ENCODE measurements at places on chromosomes 4 and X.

- DNase-seq = no peak
Measured at GRCh38 chrX:8005678-8006347, 78.6 kb upstream of the PNPLA4 start.

DNA sequence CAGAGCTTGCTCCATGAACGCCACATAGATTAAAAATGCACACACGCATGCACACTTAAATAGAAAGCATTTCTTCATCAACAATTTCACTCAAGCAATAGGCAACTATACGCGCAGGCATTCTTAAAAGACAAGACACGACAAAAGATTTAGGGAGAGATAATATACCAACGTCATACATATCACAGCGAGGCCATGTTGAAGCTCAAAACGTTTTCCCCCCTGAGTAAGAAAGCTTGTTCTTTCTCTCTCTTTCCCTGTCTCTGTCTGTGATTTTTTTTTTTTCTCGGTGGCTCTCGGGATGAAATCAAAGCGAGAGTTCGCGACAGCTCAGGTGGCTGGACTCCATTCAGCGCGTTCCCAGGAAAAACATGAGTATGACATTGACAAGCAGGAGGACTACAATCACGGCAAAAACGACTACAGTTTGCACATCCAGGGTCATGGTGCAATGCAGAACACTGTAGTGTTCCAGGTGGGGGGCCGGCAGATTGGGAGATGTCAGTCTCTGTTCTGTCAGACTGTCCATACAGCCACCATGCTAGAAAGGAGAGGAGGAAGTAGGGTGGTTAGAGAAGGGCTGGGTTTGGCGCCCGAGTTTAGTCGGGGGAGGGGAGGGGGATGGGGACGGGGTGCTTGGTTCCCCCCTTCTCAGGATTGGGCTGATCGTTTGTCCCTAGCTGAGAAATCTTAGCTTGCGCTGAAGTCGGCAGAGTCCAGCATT is 30.7 kb downstream of the ARHGEF9 start:
- no peak for DNase-seq

GRCh38 chrX:7771788-7772438 is 71.1 kb upstream of the VCX start:
- no peak for DNase-seq

GRCh38 chr4:6301732-6302442 is 32.2 kb downstream of the WFS1 start:
- no peak for DNase-seq

GRCh38 chrX:47587906-47588735 is 5.9 kb downstream of the TIMP1 start:
- DNase-seq = no peak

GRCh38 chrX:20383477-20383876 is 116.8 kb upstream of the RPS6KA3 start:
- no peak for DNase-seq

GRCh38 chr4:3689576-3690550 is 76.3 kb upstream of the ADRA2C start:
- no peak for DNase-seq

DNA sequence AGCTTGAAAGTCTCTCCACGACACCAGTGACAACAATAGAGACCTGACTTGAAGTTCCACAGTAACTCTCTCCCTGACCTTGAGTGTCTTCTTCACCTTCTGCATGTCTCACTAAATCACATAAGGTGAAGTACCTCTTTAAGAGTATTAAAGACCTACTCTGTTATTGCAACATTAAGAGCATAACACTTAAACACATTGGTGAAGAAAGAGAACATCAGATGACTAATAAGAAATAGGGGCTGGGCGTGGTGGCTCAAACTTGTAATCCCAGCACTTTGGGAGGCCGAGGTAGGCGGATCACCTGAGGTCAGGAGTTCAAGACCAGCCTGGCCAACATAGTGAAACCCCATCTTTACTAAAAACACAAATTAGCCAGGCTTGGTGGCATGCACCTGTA is 33.9 kb upstream of the MAPK10 start:
- no peak for DNase-seq

DNA sequence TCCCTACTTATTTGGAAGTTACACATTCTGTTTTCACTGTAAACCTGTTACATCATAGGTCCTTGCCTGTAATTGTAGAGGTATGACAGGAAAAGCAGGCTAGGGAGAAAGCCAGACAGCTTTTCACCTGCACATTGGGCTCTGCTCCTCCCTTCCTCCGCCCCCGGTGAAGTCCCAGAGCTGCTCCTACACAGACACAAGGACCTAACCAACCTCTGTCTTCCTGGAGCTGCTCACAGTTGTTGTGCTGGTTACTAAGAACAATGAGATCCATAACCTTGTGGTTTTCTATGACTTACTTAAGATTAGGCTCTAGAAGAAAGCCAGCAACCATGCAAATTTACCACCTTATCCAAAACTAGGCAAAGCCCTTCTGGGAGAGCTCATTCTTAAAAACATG is 40.0 kb downstream of the MOSPD2 start:
- no peak for DNase-seq

GRCh38 chr4:88794952-88795351 is 97.3 kb upstream of the NAP1L5 start:
- no peak for DNase-seq

- DNase-seq = no peak
Measured at GRCh38 chr4:71270901-71271300, 67.9 kb upstream of the SLC4A4 start.

DNA sequence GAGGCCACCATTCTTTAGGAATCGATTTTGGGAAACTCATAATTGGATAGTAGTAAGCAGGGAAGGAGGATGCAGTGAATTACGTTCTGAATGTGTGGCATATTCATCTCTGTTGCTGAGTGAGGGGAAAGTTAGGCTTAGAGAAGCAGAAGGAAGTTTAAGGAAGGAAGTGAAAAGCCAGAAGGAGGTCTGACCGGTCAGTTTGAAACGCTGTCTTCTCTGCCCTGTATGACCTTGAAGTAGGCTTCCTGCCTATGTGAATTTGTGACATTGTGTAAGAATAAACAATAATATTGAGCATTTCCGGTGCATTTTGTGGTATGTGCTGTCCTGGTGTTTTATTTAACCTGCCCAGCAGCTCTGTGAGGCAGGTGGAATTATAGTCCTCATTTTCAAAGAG is 67.3 kb downstream of the PDLIM5 start:
- DNase-seq = no peak

DNA sequence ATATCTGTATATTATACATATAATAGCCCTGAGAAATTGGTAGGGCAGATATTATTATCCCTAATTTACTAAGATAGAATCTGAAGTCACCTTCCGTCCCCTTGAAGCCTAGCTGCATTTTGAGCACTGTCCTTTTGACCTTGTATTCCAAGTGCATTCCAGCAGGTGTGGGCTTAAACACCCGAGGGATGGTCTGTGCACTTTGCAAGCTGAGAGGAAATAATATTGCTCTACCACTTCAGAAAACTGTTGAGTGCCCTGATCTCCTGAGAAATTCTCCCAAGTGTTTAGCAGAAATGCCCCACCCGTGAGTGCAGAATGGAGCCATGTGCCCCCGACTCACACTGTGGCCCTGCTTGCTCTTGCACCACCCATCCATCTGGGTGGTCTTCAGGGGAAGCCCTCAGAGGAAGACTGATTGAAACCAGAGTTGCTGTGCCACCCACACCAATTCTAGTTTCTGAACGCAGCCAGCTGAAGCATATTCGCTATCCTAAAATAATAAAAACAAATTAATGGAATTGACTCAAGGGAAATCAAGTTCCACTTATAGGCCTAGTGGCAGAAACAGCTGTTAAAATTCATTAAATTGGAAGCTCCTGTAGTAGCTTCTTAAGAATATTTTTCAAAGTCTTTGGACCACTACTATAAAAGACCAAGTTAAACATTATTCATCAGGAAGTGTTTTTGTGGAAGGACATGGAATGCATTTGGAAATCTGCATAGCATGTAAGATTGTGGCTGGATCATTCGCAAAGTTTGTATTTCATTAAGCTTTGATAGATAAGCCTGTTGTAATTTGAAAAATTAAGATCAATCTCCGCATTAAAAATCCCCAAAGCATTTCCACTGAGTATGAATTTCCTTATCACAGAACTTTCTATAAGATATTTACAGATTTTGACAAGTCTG is 41.3 kb upstream of the PRKG2 start:
- DNase-seq = no peak

DNA sequence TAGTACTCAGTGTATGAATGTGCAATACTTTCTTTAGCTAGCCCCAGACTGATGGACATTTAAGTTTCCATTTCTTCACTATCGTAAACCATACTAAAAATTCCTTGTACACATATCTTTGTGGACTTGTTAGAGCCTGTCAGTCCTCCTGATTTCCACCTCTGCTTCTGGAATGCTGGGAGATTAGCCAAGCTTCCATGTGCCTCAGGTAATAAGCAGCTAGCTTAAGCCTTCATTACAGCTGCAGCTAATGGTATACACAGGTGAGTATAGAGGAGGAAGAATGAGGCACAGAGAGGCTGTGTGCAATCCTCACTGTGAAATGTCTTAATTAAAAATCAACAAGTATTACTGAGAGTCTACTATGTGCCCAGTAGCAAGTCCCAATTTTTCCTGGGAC is 9.8 kb downstream of the SMIM9 start:
- no peak for DNase-seq

- DNase-seq = no peak
Measured at GRCh38 chr4:165766018-165766417, 107.0 kb upstream of the TLL1 start.

DNA sequence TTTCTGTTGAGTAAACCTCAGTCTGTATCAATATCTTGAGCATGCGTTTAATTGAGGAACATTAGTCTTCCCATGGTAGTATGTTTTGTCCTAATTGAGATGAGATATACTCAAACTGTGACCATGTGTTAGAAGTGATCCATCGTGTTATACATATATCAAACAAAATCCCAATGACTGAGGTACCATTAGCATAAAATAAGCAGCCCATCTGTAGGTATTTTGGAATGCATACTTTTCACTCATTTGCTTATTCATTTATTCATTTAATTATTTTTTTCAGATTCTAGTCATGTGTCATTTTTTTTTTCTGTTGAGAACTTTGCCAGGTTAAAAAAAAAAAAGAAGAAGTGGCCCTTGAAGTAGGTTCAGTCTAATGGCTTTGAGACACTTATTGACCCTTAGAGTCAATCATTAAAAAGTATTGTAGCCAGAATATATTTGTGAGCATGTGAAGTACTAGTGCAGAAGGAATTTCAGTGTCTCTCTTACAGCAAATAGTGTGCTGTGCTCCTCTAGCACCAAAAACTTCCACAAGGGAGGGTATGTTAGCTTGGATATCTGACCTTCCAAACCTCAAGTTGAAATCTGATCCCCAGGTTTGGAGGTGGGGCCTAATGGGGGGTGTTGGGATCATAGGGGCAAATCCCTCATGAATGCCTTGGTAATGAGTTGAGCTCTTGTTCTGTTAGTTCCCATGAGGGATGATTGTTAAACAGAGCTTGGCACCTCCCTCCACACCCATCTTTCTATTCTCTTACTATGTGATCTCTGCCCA is 130.8 kb upstream of the NPY2R start:
- no peak for DNase-seq

DNA sequence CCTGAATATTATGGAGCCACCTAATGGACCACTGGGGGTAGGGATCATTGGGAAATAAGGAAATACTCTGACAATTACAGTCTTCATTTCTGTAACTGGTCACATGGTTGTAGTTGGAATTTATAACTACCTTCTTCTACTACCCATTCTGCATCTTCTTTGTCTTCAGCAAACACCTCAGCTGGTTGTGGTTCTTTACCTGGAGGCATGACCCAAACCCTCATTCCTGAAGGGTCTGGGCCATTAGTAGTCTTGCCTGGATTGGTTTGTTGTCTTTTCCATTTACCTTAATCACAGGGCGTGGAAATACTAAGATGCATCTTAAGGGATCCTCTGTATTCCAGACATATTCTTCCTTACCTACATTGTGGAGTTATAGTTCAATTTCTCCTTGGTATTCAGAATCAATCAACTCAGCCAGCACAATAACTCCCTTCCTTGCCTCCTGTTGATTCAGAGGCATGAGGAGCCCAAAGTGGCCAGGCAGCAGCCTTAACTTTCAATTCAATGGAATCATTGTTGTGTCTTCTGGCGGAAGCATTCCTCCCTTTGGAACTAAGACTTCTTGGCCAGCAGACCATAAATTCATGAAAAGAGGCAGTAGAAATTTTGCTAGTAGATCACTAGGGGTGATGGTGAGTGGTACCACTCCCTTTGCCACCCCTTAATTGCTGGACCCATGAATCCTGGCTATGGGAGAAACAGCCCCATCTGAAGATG is 75.7 kb upstream of the RAP2C start:
- DNase-seq = no peak

- no peak for DNase-seq
Measured at GRCh38 chrX:136200466-136200865, 50.7 kb downstream of the MAP7D3 start.

DNA sequence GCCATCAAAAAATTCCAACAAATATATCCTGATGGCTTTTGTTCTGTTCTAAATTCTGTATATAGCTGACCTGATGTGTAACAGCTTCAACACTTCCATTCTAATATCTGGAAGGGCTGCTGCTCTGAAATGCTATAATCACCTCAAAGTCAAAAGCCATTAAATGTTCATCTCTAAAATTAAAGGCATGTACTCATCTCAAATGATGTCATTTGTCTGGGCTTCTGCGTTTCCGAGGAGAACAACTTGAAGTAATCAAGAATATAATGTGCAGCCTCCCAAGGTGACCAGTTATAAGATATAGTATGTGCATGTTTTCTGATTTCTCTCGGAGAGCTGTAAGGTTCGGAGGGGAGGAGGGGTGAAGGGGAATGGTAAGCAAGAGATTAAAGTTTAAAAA is 237.6 kb downstream of the SCFD2 start:
- no peak for DNase-seq

DNA sequence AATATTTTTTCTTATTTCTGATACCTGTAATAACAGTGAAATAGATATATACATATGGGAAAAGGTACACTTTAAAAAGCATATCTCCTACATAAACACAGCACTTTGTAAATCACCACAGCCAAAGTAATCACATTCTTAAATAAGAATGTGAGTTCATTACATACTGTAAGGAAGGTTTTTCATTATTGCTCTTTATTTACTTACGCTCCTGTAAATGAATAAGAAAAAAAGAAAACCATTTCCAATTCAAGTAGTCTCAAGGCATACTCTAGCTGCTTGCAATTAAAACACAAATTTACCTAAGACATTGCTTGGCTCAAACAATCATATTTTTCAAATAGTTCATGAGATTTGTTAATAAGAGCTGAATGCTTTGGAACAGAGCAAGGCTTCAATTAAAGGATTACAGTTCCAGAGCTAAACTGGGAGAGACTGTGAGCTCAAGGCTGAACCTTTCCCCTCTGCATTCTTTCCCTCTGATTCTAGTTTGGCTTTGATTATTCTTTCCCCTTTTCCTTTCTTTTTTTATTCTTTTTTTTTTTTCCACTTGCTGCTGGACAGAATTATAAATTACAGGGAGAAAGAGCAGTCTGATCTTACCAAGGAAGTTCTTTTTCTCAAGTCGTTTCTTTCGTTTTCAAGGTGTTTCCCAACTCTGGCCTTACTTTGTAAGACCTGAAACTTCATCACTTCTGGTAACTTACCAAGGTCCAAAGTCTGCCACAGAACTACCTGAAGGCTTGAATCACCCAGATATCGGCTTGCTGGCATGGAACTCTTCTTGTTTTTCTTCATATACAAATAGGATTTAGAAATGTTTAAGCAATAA is 278.3 kb downstream of the INPP4B start:
- DNase-seq = no peak

- no peak for DNase-seq
Measured at GRCh38 chrX:120456973-120457372, 12.1 kb downstream of the LAMP2 start.
